ENCODE measurements at places on chromosomes 16 and 17.

- peak; percentile 11 for DNase-seq
Observed at GRCh38 chr17:64146418-64147109, 16.6 kb upstream of the ERN1 start.

- no peak for DNase-seq
Observed at GRCh38 chr17:18157354-18157985, 26.2 kb upstream of the ALKBH5 start.

DNA sequence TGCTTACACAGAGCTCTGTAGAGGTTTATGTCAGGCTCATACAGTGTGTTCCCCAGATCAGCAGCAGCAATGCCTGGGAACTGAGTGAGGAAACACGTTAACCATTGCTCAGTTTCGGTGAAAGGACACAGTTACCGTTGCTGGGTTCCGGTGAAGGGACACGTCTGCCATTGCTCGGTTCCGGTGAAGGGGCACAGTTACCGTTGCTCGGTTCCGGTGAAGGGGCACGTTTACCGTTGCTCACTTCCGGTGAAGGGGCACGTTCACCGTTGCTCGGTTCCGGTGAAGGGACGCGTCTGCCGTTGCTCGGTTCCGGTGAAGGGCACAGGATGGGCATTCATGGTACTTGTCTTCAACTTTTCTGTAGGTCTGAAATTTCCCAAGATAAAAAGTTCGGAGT, 81.7 kb downstream of the MRM3 start:
- DNase-seq, result no peak

- DNase-seq, result no peak
Observed at GRCh38 chr16:3573146-3573815, 3.9 kb downstream of the NLRC3 start.

GRCh38 chr17:19392303-19392702, 5.3 kb upstream of the MFAP4 start:
- no peak for DNase-seq

GRCh38 chr17:48997103-48997826, at the start of gene IGF2BP1:
Gene IGF2BP1 (plus strand): TSS chr17:48997385. CDS start chr17:48997746, 361 bp downstream.
- no peak for DNase-seq
